Fibroblast of villous mesenchyme (primary cell): ENCODE measurements at places on chromosomes 4 and X. TPM values are rescaled to one million over a fixed set of nuclear protein-coding genes. Genes with fewer than 3 reads are reported as not detected.

Gene RHOXF2
- total RNA-seq = 0.32 TPM in 1 of 2 replicates, not detected in the other

Gene KIAA0232
- 23.2 and 29.8 TPM in 2 replicates for total RNA-seq

Gene AREG
- under 0.01 TPM in 1 of 2 replicates, not detected in the other for total RNA-seq

Gene APLN
- under 0.01 TPM in 2 replicates for total RNA-seq

Gene NHS
- total RNA-seq = 2.6 and 5.2 TPM in 2 replicates

Gene TKTL2
- under 0.01 TPM in 1 of 2 replicates, not detected in the other for total RNA-seq

Gene ITM2A
- total RNA-seq = under 0.01 TPM in 1 of 2 replicates, not detected in the other

Gene S100G
- total RNA-seq = not detected in 2 replicates

Gene TBC1D8B
- 9.0 and 13.8 TPM in 2 replicates for total RNA-seq

Gene HSD17B13
- total RNA-seq = under 0.01 TPM in 1 of 2 replicates, not detected in the other

Gene SHOX
- total RNA-seq = not detected in 2 replicates

Gene UGT2B10
- not detected in 2 replicates for total RNA-seq

Gene SLITRK2
- total RNA-seq = not detected in 2 replicates

Gene APBB2
- total RNA-seq = 96.3 and 133 TPM in 2 replicates

Gene PNMA5
- total RNA-seq = 0.64 TPM in 1 of 2 replicates, not detected in the other

Gene IGSF1
- total RNA-seq = under 0.01 and 0.32 TPM in 2 replicates
